ENCODE measurements at places on chromosomes 2 and 18.

GRCh38 chr2:31384771-31385276 is 29.7 kb downstream of the XDH start:
- DNase-seq, result no peak

DNA sequence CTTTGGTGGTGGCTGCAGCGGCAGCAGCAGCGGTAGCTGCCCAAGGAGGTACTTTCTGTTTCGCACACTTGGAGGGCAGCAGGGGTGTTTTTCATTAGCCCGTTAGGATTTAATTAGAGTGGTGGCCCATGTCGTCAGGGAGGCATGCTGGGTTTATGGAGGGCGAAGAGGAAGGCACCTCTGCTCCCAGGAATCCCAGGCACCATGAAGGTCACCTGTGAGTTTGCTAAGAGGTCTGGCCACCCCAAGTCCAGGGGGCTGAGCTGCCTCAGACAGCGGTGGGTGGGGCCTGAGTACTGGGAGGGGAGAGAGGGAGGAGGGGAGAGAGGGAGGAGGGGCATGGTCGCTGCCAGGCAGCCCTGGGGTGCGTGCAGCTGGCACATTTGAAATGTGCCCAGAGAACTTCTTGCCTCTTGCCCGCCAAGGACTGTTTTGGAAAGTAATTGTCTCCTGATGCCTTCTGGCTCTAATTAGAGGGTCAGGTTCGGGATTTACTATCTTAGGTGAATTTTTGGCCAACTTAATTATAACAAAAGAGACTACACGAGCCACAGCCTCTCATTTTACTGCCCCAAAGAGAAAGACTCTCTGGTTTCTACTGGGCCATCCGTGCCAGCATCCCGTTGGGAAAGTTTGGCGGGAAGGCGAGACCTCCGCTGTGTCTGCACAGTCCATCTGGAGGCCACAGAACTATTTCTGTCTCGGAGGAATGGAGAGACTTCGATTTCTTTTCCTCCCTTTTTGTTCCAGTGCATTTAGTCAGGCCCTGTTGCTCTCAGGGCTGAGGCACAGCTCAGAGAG is 62.0 kb downstream of the GLI2 start:
- no peak for DNase-seq

DNA sequence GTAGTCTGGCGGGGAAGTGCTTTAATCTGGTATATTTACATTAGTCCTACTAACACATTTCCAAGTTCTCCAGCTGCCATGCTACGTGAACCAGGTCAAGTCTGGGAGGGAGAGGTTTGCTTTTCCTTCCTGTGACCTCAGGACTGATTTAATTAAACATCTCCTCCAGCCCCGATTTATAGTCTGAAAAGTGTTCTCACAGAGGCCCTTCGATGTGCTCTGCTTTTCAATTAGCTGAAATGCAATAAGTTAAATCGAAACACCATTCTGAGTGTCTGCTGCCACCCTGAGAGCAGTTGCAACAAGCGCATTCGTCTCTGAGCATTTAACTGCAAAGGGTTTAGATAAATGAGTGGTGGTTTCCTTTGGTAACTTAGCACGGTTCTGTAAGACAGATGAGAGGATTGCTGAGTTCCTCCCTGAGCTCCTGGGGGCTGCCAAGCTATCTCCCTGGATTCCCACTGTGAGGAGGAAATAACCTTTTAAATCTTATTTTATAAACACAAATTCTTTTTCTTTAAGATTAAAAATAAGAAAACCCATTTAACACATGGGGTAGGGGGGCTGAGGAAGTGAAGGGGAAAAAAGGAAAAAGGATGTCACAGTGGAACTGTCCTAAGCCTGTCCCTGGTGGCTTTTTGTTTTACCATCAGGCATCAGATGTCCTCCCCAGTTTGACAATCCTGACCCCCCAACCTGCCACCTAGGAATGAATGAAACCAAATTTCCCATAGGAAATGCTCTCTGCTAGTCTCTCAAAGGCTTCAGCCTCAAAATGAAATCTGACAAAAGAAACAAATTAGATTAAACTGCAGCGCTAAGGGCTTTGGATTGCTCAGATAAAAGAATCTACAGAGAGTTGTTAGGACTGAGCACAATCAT is 56.5 kb upstream of the CREB1 start:
- DNase-seq, result peak; percentile 30

DNA sequence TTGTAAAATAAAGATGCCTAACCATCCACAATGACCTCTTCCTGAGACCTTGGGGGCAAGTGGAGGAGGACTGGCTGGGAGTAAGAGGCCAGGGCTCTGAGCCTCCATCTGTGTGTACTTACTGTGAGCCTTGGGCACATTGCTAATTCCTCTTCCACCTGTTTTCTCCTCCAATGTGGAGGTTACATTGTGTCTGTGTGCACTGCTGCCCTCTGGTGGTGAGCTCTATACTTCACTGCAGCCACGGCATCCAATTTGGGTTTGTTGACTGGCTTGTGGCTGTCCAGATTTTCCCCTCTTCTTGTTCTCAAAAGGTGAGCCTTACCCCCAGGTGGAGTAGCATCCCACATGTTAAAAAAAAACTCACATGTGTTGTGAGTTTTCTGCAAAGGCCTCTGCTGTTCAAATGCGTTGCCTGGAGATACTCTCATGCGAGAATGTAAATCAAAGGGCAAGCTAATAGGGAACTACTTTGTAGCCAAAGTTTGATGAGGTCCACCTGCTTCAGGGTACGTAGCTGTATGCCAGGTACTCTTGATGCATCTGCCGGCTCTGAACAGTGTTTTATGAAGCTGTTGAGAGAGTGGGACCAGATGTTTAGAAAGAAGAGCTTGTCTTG is 80.8 kb downstream of the APOB start:
- peak; percentile 63 for DNase-seq

- DNase-seq, result no peak
These were observed 28.1 kb downstream of the COBLL1 start for GRCh38 chr2:164813535-164813934.

- peak; percentile 47 for DNase-seq
These were observed 20.8 kb downstream of the RASGRP3 start for GRCh38 chr2:33497221-33497650.

DNA sequence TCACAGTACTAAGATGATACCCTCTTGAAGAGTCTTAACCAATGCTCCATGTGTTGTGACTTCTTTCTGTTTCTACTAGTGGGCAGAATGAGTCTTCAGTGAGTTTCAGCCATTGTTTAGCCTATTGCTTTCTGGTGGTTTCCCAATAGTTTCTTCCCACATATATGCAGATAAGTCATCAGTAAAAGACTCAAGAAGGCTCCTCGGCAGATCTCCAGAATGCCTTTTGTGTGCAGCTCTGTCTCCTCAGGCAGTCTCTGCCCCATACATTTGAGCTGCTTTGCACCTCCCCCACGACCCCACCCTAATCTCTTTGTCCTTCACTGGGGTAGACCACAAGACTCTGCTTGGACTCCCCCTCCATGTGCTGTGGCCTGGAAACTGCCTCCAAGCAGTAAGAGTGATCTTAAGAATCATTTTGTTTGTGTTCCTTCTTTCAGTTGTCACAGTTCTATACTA is 71.6 kb upstream of the CHRNA1 start:
- DNase-seq, result peak; percentile 14

- no peak for DNase-seq
These were observed 284.7 kb downstream of the IRS1 start for GRCh38 chr2:226514895-226515294.

DNA sequence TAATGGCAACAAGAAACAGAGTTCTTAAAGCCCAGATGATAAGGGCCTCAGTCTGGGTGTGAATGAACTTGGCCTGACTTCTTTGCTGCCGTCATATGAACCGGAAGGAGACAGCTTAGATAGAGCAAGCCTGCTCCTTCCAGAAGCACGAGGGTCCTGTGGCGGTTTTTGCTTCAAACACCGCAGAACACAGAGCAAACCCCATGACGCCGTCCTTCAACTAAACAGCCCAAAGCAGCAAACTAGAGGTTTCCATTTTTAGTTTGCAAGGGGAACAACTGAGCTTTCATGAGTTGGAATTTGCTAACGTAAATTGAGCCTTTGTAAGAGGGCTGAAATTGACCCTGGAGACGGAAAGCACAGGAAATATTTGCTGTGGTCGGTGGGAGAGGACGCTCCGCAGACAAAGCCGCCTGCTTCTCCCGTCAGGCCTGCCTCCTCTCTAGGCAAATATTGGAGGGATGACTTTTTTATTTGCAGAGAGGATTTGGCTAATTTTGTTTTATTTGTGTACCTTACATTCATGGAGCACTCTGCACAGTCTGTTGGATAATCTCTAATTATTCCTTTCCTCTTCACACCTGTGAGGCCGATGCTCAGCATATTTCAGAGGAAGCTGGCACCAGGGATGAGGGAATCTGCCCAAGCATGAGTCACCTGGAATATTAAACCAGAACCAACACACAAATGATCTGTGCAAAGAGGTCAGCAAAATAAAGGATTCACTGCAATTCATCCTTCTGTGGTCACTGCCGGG is 134.0 kb upstream of the NCK2 start:
- no peak for DNase-seq

GRCh38 chr2:150141226-150142001 is 346.1 kb downstream of the RND3 start:
- DNase-seq, result no peak

GRCh38 chr2:134668821-134669220 is 50.0 kb downstream of the TMEM163 start:
- peak; percentile 34 for DNase-seq

DNA sequence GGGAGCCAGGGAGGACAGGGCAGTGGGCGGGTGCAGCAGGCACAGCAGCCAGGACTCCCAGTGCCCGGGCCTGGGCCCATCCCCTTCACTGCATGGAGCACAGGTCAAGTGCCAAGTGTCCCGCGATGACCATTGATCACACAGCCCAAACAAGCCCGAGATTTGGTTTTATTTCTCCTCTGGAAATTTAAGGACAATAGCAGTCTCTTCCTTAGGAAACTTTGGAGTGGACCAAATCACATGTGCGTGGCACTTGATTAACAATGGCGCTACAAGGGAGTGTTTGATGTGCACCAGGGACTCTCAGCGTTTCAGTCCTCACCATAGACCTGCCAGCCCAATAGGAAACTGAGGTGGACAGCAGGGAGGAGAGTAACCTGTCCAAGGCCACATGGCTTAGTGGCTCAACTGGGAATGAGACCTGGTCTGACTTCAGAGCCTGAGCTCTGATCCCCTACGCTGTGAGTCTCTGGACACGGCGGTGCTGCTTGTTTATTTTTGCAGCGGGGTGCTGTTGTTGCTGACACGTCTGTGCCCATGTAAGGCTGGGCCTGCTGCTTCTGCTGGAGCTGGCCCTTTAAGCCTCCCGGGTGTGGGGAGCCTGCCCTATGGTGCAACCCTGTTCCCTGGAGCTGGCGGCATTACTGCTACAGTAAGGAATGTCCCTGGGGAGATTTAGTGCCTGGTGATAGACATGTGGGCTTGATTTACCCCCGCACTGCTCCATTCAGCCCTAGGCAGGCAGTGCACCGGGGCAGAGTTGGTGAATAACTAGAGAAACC is 194.2 kb downstream of the INHBB start:
- no peak for DNase-seq

GRCh38 chr2:64398516-64399129 is 55.3 kb upstream of the LGALSL start:
- DNase-seq, result no peak

GRCh38 chr2:231391981-231392380 is 3.5 kb upstream of the B3GNT7 start:
- no peak for DNase-seq

DNA sequence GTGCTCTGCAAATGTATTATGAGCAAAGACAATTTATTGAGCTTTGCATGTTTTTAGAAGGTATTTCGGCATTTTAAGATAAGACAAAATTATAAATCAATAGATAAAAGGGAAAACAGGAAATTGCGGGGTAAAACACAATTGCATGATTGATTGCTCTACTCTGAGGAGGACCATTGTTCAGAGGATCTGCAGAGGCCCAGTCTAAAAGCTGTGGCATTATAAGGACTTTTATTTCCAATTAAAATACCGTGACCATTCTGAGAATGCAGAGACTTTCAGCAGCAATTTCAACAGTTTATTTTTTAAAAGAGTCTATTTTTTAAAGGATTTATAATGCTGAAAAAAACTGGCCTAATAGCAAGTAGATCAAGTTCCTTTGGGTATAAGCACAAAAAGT is 62.0 kb downstream of the TPGS2 start:
- no peak for DNase-seq
